ENCODE measurements at places on chromosomes 11 and 22.
A peak's percentile ranks its signal among the peaks of the same experiment; 100 is the strongest.

- DNase-seq, result no peak
Observed at GRCh38 chr11:1548221-1549070, 23.6 kb downstream of the DUSP8 start.

GRCh38 chr22:32080904-32081303, 37.8 kb downstream of the SLC5A1 start:
- DNase-seq, result peak; percentile 48

DNA sequence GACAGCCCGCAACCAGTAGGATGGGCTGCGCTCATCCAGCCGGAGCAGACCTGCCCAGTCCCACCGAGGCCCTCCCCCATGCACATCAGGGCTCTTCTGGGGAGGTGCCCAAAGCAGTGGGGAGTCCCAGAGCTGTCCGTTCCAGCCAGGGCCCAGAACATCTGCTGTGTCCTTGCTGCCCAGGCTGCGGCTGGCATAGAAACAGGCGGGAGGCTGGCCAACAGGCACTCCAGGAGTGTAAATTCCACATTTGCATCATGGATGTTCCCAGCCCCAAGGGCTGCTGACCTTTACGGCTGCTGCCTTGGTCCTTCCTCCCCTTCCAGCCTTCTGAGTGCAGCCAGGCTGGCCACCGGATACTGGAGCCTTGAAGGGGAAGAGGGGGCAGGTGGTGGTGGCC, 30.0 kb upstream of the SYT7 start:
- no peak for DNase-seq

- no peak for DNase-seq
Observed at GRCh38 chr11:25876456-25876965, 455.4 kb upstream of the ANO3 start.

- peak; percentile 13 for DNase-seq
Observed at GRCh38 chr11:16979703-16980622, 34.3 kb downstream of the PLEKHA7 start.

DNA sequence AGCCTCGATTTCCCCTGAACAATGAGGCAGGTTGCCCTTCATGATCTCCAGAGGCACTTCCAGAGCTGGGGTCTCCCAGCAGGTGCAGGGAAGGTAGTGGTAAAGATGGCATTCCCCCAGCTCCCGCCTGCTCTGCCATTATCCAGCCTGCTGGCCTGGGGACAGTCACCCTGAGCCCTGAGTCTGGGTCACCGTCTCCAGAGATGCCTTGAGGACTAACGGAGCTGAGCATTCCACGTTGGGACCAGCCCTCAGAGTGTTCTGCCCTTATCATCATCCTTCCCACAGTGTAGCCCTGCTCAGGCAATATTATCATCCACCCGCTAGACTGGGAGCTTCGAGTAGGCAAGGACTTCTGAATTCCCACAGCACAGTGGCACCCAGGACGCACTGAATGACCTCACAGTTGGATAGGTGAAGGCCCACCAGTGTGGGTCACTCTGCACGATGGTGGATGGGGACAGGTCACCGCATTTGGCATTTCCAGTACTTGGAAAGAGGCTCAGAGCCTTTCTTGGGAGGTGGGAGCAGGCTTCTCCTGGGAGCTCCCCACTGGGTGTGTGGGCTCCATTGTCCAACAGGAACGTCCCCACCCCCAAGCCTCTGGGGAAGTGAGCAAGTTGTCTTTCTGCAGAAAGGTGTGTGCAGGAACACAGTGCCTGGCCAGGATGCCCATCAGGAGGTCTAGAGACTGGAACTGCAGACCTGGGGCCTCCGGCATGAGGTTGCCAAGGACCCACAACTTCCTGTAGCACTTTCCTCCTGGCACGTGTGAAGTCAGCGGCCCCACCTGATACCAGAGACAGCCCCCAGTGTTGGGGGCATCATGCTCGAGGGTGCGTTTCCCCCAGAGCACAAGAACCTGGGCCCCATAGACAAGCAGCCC, 51.4 kb upstream of the WNT7B start:
- no peak for DNase-seq

DNA sequence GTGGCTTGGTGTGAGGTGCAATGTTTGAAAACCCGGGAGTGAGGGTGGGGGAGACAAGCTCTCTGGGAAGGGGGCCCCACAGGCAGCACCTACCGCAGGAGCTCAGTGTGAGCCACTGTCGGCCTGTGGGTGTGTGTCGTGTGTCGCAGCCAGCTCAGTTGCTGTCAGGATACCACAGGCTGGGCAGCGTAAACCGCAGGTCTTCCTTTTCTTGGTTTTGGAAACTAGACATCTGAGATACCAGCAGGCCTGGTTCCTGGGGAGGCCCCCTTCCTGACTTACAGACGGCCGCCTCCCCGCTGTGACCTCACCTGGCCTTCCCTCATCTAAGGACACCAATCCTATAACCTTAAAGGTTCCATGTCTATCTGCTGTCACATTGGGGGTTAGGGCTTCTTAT, 19.4 kb downstream of the IRF7 start:
- no peak for DNase-seq

DNA sequence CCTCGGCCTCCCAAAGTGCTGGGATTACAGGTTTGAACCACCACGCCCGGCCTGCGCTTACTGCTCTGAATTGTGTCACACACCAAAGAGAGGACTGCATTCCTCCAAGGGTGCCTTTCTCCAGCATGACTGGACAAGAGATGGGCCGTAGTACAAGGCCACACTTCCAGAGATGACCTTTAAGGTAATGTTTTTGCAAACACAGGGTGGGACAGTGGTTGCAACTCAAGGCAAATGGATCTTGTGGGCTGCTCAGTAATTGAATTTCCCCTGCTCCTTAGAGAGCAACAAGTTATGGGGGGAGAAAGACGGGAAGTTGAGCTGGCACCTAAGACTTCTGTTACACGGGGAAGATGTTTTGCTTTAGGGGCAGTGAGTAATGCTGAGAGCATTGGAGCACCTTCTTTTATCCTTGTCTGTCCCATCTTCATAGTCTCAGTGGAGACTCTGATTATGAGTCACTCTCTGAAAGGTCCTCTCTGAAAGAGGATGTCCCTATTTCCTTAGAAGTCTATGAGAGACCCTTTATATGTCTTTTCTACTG, 66.3 kb downstream of the C11orf91 start:
- peak; percentile 57 for DNase-seq

- DNase-seq, result no peak
Observed at GRCh38 chr11:126742582-126742981, 258.0 kb downstream of the KIRREL3 start.

DNA sequence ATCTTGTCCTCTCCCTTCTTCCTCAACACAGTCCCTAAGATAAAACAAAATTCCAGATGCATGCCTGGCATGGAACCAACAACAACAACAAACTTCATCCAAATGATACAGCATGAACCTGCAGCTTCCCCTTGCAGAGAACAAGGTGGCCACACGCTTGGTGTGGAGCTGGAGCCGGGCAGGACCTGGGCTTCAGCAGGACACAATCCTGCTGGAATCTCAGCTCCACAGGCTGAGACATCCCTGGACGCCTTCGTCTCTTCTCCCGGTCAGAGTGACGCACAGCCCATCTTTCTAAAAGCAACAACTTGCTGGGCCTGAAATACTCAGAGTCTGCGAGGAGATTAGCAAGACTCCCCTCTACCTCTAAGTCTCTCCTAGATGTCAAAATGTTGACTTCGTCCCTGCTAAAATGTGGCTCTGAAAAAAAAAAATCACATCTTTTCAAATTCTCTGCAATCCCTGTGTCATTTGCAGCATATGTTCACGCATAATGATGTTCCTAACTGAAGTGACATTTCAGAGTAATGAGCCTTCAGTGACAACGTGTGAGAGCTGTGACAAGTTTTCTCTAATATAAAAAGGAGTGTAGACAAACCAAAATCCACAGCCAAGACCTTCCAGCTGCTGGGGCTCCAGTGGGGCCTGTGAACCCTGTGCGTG, 1232.3 kb downstream of the TBC1D22A start:
- DNase-seq, result no peak

DNA sequence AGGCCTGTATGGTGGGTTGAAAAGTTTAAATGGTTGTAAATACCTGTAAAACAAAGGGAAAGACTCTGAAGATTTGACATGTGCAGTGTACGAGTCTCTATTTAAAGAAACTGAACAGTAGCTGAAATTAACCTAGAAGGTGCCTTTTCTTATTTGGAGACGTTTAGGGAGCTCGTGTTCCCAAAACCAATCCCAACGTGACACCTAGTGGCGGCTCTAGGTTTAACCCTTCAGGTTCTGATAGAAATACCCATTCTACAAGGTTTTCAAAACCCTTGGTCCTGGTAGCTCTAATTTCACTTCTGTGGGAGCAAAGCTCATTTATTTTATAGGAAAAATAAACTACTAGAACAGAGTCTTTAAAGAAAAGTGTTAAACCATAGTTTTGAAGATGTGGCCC, 258.3 kb downstream of the LRRC4C start:
- DNase-seq, result peak; percentile 30

Data from astrocyte of the spinal cord (primary cell).